ENCODE measurements at places on chromosomes 13 and 19.

DNA sequence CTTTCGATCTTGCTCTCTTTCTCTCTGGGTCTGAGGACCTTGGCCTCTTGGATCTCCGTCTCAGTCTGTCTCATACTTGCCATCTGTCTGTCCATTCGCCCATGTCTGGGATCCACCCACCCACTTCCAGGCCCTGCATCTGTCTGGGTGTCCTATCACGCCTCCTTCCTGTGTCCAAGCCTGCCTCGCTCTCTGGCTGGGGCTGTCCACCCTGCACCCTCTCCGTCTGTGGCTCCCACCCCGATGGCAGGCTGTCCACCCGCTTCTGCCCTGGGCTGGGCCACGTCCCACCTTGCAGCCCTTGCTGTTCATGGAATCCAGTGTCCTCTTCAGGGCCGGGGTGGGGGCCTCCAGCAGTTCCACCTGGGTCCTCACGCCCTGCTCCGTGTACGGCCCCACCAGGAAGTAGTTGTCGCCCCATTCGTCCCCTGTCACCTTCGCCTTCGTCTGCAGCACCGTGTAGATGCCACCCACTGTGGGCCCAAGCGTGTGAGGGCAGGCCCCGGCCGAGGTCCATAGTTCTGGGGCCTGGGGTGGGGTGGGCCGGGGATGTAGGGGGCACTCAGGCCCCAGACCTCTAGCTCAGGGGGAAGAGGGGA lies 2.0 kb downstream of the GYS1 start:
- no peak overlapping the region for H3K4me3 ChIP-seq
- peaks cover 4% of the 10 kb centered on the region for H3K36me3 ChIP-seq
- peaks cover 38% of the 10 kb centered on the region for H3K4me1 ChIP-seq
- DNase-seq = no peak
- H3K27ac ChIP-seq = peak overlapping the region; percentile 71

DNA sequence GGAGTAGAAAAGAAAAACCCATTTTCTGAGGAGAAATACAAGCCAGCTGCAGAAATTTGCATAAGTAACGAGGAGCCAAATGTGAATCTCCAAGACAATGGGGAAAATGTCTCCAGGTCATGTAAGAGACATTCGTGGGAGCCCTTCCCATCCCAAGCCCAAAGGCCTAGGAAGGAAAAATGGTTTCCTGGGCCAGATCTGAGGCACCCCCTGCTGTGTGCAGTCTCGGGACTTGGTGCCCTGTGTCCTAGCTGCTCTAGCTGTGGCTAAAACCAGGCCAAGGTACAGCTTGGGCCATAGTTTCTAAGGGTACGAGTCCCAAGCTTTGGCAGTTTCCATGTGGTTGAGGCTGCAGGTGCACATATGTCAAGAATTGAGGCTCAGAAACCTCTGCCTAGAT lies 444.9 kb downstream of the PCDH20 start:
- H3K27ac ChIP-seq = no peak overlapping the region
- H3K27me3 ChIP-seq = no peaks in the 10 kb centered on the region
- H3K4me3 ChIP-seq = no peak overlapping the region
- no peaks in the 10 kb centered on the region for H3K4me1 ChIP-seq

DNA sequence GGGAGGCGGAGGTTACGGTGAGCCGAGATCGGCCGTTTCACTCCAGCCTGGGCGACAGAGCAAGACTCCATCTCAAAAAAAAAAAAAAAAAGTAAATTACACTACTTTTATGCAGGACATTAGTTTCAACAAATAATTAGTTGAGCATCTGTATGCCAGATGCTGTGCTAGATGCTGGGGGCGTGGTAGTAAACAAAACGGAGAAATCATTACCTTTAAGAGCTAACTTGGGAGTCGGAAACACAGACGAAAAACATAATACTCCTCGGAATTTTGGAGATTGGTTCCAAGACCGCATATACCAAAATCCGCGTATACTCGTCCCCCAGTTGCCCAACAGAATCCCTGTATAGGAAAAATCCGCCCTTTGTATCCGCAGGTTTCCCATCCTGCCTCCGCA lies 1.3 kb upstream of the DUS3L start:
- H3K27ac ChIP-seq = no peak overlapping the region
- H3K36me3 ChIP-seq = peaks cover 8% of the 10 kb centered on the region
- peaks cover 14% of the 10 kb centered on the region for H3K4me1 ChIP-seq
- no peak for DNase-seq
- H3K27me3 ChIP-seq = peaks cover 3% of the 10 kb centered on the region

DNA sequence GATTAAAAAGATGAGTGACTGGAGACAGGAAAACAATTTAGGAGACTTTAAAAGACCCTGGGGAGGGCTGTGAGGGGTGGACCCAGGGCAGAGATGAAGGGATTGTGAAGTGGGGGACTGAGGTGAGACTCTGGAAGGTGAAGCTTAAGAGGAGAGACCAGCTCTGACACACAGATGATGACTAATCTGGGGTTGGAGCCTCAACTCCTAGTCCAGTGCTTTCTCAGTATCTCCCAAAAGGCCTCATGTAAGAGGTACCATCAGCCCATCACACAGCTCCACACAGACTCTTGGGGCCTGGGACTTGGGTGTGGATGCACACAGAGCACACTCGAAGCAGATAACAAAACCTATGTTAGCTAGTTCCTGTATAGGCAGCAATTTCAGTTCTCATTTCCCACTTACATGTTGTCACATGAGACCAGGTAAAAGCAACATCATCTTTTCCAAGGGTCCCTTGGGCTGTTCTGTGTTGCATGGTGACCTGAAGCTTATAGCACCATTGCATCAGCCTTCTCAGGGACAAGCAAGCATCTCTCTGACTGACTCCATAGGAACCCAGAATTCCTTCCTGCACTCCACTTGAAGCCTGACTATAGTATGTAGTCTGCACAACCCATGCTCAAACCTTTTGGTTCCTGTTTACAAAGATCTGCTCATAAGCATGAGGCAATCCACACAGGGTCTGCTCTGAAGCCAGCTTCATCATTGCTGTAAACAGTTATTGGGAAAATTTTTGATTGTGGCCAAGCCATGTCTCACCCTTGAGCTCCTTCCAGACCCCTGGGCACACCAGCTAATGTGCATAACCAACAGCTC lies 88.6 kb upstream of the MYCBP2 start:
- H3K36me3 ChIP-seq = peaks cover 2% of the 10 kb centered on the region
- H3K27me3 ChIP-seq = no peaks in the 10 kb centered on the region
- no peaks in the 10 kb centered on the region for H3K4me1 ChIP-seq
- no peak for DNase-seq
- no peak overlapping the region for H3K27ac ChIP-seq

DNA sequence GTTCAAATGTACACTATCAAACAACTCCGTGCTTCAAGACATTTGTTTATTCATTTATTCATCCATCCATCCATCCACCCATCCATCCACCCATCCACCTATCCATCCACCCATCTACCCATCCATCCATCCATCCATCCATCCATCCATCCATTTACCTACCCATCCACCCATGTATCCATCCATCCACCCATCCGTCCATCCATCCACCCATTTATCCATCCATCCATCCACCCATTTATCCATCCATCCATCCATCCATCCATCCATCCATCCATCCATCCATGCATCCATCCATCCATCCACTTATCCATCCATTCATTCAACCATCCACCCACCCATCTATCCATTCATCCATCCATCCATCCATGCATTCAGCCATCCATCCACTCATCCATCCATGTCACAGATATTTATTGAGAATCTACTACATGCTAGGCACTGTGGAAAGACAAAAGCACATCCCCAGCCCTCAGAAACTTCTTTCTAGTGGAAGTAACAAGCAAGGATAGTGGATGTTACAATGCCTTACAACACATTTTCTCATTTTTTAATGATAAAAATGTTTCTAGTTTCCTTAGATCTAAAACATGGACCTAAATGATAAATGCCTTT lies 237.6 kb downstream of the ZNF536 start:
- no peaks in the 10 kb centered on the region for H3K4me1 ChIP-seq
- H3K27me3 ChIP-seq = peaks cover 22% of the 10 kb centered on the region
- no peak for DNase-seq
- no peaks in the 10 kb centered on the region for H3K36me3 ChIP-seq

DNA sequence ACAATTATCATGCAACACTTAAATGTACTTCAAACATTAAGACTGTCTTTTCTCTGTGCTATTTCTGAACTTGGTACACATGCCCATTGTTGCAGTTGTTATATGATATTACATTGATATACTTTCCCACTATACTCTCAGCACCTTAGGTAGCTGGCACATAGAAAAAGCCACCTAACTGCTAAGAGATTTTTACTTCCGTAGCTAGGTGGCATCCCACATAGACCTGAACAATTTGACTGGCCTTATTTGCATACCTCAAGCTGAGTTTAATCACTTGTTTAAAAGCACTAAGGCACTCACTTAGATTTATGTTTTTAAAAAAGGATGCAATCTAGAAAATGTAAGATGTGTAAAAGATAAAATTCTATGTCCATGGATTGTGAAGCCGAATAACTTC lies 194.2 kb downstream of the POU4F1 start:
- no peaks in the 10 kb centered on the region for H3K36me3 ChIP-seq
- H3K27me3 ChIP-seq = no peaks in the 10 kb centered on the region
- H3K4me3 ChIP-seq = no peak overlapping the region
- DNase-seq = no peak

- no peak overlapping the region for H3K4me3 ChIP-seq
- DNase-seq = peak; percentile 86
- H3K36me3 ChIP-seq = no peaks in the 10 kb centered on the region
- H3K27me3 ChIP-seq = no peaks in the 10 kb centered on the region
- H3K4me1 ChIP-seq = no peaks in the 10 kb centered on the region
These were observed 9.8 kb upstream of the ZNF627 start for GRCh38 chr19:11587302-11587974.

GRCh38 chr13:109333893-109334651 lies 452.3 kb downstream of the IRS2 start:
- H3K27me3 ChIP-seq = no peaks in the 10 kb centered on the region
- peak overlapping the region; percentile 47 for H3K27ac ChIP-seq
- H3K4me3 ChIP-seq = no peak overlapping the region
- H3K36me3 ChIP-seq = no peaks in the 10 kb centered on the region
- peaks cover 21% of the 10 kb centered on the region for H3K4me1 ChIP-seq

DNA sequence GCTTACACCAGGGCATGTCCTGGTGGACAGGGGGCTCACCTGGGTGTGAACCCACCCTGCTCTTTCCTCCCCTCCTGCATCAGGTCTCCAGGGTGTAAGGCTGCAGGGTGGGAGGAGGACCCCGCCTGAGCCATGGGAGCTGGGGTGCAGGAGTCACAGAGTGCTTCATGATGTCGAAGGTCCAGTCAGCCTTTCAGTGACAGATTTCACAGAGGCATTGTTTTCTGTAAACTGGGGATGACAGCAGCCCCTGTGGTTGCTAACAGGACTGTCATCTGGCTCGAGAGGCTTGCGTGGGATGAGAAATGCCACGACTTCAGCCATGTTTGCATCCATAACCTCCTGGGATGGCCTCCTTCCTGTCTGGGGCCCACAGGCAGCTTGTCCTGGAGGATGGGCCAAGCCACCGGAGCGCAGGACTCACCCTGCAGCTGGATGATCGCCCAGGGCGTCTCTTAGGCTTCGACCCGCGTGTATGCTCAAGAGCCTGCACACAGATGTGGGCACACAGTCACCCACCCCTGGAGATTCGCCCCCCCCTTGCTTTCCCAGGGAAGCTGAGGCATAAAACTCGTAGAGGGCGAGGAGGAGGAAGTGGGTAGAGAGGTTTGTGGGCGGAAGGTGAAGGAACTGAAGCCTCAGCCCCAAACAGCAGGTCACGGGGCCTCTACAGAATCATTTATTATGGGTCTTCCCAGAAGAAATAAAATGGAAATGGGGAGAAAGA lies 4.9 kb downstream of the NANOS3 start:
- no peaks in the 10 kb centered on the region for H3K27me3 ChIP-seq
- H3K4me1 ChIP-seq = peaks cover 20% of the 10 kb centered on the region
- peak overlapping the region; percentile 72 for H3K27ac ChIP-seq
- peak overlapping the region; percentile 27 for H3K4me3 ChIP-seq

- no peak overlapping the region for H3K27ac ChIP-seq
- H3K27me3 ChIP-seq = no peaks in the 10 kb centered on the region
- no peak overlapping the region for H3K4me3 ChIP-seq
- no peak for DNase-seq
- no peaks in the 10 kb centered on the region for H3K36me3 ChIP-seq
These were observed 1250.7 kb upstream of the SPRY2 start for GRCh38 chr13:81591528-81592220.

GRCh38 chr13:105848494-105848893 lies 687.0 kb downstream of the EFNB2 start:
- H3K27ac ChIP-seq = no peak overlapping the region
- no peak overlapping the region for H3K4me3 ChIP-seq
- no peak for DNase-seq
- peaks cover 4% of the 10 kb centered on the region for H3K36me3 ChIP-seq
- peaks cover 8% of the 10 kb centered on the region for H3K4me1 ChIP-seq

DNA sequence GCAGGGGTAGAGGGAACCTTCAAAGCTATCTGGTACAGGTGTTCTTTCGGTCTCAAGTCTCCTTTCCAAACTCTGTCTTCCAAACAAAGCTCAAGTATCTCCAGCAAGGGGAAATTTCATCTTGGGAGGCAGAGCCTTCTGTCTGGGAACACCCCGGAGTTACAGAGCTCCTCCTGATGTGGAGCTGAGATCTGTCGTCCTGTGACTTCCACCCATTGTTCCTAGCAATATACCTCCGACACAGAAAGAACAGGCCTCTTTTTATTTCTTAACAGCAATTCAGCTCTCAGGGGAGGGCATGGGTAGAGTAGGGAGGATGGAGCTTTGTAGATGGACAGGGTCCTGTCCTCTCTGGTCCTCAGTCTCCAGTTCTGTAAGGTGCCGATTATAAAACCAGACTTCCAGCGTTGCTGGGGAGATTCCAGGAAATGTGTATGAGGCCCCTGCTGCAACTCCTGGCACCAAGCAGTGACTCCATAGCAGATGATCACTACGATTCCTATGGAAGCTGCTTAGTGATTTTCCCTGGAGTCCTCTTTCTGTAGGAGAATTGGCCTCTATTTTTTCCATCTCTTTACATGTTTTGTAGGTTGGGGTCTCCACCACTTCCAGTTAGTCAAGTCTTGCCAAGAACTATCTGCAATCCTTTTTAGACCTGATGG lies 56.0 kb upstream of the ARGLU1 start:
- H3K27me3 ChIP-seq = no peaks in the 10 kb centered on the region
- H3K36me3 ChIP-seq = no peaks in the 10 kb centered on the region
- peaks cover 5% of the 10 kb centered on the region for H3K4me1 ChIP-seq
- no peak for DNase-seq
- H3K4me3 ChIP-seq = no peak overlapping the region

GRCh38 chr19:34926685-34927375 lies at the start of gene ZNF30:
Gene ZNF30 (plus strand): TSS chr19:34926903. CDS start chr19:34929948, 3,045 bp downstream.
- H3K27me3 ChIP-seq = peaks cover 21% of the 10 kb centered on the region
- H3K36me3 ChIP-seq = peaks cover 8% of the 10 kb centered on the region
- H3K4me1 ChIP-seq = peaks cover 16% of the 10 kb centered on the region
- peak within 1 kb of the TSS; percentile 98 for H3K4me3 ChIP-seq
- peak; percentile 85 for DNase-seq

GRCh38 chr13:83515268-83516015 lies 366.8 kb downstream of the SLITRK1 start:
- H3K36me3 ChIP-seq = no peaks in the 10 kb centered on the region
- no peak overlapping the region for H3K4me3 ChIP-seq
- no peaks in the 10 kb centered on the region for H3K27me3 ChIP-seq
- no peak overlapping the region for H3K27ac ChIP-seq

- peaks cover 6% of the 10 kb centered on the region for H3K4me1 ChIP-seq
- peak within 1 kb of the TSS; percentile 20 for H3K27ac ChIP-seq
- peaks cover 86% of the 10 kb centered on the region for H3K27me3 ChIP-seq
- no peaks in the 10 kb centered on the region for H3K36me3 ChIP-seq
- peak within 1 kb of the TSS; percentile 80 for H3K4me3 ChIP-seq
- no peak for DNase-seq
These were observed at the start of gene BCL3 for GRCh38 chr19:44748426-44749254. Gene BCL3 (plus strand): TSS chr19:44748708. CDS start chr19:44748791, 83 bp downstream.

- H3K4me1 ChIP-seq = no peaks in the 10 kb centered on the region
- peaks cover 11% of the 10 kb centered on the region for H3K36me3 ChIP-seq
- no peaks in the 10 kb centered on the region for H3K27me3 ChIP-seq
- H3K27ac ChIP-seq = no peak overlapping the region
These were observed 43.9 kb downstream of the ZC3H13 start for GRCh38 chr13:46008631-46009030.

All from neural crest cell (in vitro differentiated cells).